SK-MEL-5 (cell line): ENCODE measurements at places on chromosomes 2 and 18.
A peak's percentile ranks its signal among the peaks of the same experiment; 100 is the strongest.

GRCh38 chr2:119206201-119206600 lies 17.4 kb upstream of the STEAP3 start:
- no peak for DNase-seq

DNA sequence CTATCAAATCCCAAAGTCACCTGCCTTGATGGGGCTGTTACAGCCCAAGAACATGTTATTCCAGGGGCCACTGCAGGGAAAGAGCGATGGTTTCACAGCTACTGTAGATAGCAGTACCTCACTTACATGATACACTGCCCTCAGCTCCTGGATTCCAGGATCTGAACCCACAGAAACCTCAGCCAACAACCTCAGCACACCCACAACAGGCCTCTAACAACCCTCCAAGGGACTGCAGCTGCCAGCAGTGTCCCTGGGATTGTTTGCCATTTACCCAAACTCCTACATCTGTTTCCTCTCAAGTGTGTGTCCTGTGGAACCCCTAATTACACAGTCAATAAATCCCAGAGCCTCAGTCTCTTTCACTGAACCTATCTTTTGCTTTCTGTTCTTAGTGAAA lies 28.2 kb downstream of the OSBPL1A start:
- DNase-seq: no peak

- no peak for DNase-seq
Observed at GRCh38 chr2:222871291-222871690, 10.5 kb downstream of the ACSL3 start.

GRCh38 chr2:120231564-120231973 lies 8.4 kb upstream of the TMEM185B start:
- no peak for DNase-seq

GRCh38 chr18:23929362-23929930 lies 85.1 kb upstream of the TTC39C start:
- no peak for DNase-seq

DNA sequence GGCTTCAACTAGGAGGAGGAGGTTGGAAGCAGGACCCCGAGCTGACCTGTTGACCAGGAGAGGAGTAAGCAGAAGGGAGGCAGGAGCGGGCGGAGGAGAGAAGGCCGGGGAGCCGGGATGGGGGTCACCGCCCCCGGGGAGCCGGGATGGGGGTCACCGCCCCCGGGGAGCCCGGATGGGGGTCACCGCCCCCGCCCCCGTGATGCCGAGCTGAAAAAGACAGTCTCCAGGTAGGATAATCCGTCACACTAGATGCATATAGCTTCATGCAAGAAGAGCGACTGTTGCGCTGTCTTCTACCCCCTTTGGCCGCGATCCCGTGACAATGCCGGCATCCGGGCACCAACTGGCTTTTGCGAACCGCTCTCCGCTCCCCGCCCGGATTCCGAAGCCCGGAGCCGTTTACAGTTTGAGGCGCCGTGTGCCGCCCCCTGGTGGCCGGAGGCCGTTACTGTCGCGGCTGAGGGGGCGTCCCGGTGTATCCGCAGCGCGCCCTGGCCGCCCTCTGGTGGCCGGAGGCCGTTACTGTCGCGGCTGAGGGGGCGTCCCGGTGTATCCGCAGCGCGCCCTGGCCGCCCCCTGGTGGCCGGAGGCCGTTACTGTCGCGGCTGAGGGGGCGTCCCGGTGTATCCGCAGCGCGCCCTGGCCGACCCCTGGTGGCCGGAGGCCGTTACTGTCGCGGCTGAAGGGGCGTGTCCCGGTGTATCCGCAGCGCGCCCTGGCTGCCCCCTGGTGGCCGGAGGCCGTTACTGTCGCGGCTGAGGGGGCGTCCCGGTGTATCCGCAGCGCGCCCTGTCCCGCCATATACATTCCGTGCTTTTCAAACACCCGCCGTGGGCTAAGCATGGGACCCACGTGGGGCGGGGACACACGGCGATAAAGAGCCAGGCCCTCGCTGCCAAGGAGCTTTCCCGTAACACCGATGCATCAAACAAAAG lies 89.6 kb downstream of the ACTR3 start:
- no peak for DNase-seq

DNA sequence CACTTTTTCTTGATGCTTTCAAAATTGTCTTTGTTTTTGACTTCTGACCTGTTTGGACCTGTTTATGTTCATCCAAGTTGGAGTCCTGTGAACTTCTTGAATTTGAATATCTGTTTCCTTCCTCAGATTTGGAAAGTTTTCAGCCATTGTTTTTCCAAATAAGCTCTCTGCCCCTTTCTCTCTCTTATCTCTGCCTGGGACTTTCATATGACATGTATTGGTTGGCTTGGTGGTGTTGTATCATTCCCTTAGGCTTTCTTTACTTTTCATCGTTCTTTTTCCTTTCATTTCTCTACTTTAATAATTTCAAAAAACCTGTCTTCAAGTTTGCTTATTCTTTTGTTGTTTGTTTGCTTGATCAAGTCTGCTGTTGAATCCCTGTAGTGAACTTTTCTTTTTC lies 60.1 kb upstream of the LDLRAD4 start:
- DNase-seq: no peak

GRCh38 chr2:75640621-75641121 lies 5.9 kb upstream of the MRPL19 start:
- DNase-seq: peak; percentile 87

DNA sequence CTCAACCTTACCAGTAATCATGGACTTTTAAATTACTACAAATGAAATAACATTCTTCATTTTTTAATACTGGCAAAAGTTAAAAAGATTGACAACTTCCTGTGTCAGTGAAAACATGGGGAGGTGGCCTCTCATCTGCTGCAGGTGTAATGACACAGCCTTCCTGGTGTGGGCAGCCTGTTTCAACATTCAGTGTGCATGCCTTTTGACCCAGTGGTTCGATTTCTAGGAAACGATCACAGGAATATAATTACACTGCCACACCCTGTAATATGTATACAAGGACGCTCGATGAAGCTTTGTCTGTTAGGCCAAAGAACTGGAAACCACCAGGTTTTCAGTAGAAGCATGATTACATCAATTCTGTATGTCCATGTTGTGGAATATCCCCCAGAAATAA lies 68.7 kb downstream of the MTHFD2 start:
- peak; percentile 46 for DNase-seq

DNA sequence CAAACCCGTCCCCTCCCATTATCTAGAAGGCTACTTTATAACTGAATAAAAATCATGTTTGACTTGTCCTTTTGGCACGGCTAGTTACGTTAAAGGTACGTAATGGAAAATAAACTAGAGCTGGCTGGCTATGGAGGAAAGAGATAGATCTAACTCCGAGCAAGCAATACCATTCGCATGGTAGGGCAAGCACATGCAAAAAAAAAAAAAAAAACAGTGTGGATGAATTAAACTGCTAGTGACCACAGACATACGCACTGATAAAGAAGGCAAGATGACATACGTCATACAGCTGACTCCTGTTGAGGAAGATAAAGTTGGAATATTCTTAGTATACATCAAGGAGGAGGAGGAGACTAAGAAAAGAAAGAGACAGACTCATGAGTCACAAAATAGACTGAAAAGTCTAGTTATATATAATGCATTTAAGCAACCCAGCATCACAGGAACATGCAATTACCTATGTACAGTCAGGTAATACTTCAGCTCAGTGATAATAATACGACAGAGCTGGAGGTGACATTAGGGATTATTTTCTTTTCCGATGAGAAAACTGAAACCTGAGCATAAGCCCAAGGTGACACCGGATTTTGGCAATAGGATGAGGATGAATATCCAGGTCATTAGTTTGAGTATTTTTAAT lies 37.9 kb upstream of the NARS1 start:
- no peak for DNase-seq

DNA sequence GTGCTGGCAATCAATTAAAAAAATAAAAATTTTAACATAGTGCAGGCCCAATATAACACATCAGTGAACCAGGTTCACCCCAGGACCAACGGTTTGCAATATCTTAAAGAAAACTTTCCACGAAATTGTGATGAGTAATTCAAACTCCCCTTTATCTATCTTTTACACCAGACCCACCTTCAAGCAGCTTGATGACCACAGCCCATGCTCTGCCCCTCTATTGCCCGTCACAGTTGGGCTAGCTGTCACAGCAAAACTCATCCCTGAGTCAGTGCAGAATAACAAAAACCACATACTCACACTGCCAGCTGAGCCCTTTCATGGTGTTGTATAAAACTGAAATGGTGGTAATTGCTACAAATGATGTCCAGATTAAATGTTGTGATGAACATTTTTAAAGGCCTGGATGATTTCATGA lies 112.5 kb upstream of the CREB1 start:
- DNase-seq: no peak

- DNase-seq: no peak
Observed at GRCh38 chr2:237546040-237546875, 20.1 kb upstream of the PRLH start.

DNA sequence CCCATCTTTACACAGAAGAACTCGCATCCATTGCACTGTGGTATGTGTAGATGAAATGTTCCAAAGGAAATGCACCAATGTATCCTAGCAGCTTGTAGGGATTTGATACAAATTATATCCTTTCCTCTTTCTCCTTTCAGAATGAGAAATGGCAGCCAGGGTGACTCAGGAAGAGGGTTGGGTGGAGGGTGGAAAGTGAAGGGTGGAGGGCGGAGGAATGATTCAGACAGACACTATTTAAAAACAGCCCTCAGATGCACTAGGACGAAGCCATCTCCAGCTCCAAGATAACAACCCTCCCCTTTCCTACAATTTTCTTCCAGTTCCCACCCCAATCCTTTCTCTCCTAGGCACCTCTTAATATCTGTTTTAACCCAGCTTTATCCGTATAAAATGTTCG lies 96.2 kb upstream of the STK39 start:
- DNase-seq: no peak

DNA sequence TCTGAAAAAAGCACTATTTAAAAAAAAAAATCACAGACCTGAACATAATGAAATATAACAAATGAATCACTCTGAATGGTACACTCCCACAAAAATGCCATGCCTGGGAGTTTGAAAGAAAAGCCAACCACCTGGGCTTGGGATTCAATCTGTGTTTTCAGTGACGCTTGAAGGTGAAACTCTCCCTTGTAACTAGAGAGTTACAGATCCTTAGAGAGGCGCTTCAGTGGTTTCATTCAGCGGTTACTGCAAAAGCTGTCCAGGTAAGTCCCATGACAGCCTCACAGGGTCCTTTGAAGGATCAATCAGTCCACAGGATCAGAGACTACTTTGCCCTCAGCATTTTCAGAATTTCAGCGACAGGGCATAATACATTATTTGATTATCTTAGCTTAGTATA lies 627.3 kb downstream of the IRS1 start:
- DNase-seq: no peak

DNA sequence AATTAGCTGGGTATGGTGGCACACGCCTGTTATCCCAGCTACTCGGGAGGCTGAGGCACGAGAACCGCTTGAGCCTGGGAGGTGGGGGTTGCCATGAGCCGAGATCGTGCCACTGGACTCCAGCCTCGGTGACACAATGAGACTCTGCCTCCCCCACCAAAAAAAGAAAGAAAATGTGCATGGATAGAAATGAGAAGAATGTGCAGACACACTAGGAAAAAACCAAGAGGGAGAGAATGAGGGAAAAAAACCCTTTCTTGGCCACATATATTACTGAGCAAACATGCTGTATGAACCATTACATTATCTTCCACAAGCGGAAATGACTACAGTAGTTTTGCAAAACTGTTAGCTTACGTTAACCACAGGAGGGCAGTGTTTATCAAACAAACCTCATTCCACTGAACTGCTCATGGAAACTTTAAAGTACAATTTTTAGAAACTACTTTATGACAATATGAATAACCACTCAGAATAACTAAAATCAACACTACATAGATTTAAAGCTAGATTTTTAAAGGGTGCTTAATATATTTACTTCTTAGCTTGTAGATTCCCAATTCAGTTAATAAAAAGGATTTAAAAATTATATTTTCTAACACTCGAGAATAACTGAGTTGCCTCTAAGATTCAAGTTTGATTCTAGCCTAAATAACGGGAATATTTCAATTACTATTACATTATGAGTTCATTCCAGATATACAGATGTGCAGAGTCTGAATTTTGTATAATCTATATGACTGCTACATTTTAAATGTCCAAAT lies 26.4 kb downstream of the ASXL2 start:
- DNase-seq: peak; percentile 86

DNA sequence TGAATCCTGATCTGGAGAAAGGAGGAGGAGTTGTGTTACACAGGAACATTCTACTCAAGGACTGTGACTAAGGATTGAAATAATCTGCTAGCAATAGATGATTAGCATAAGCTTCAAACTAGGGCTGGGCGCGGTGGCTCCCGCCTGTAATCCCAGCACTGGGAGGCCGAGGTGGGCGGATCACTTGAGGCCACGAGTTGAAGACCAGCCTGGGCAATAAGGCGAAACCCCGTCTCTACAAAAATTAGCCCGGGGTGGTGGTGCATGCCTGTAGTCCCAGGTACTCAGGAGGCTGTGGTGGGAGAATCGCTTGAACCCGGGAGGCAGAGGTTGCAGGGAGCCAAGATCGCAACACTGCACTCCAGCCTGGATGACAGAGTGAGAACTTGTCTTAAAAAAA lies 1.5 kb downstream of the TRMT61B start:
- DNase-seq: no peak

GRCh38 chr2:88831071-88831791 lies 139.8 kb downstream of the RPIA start:
- peak; percentile 8 for DNase-seq

DNA sequence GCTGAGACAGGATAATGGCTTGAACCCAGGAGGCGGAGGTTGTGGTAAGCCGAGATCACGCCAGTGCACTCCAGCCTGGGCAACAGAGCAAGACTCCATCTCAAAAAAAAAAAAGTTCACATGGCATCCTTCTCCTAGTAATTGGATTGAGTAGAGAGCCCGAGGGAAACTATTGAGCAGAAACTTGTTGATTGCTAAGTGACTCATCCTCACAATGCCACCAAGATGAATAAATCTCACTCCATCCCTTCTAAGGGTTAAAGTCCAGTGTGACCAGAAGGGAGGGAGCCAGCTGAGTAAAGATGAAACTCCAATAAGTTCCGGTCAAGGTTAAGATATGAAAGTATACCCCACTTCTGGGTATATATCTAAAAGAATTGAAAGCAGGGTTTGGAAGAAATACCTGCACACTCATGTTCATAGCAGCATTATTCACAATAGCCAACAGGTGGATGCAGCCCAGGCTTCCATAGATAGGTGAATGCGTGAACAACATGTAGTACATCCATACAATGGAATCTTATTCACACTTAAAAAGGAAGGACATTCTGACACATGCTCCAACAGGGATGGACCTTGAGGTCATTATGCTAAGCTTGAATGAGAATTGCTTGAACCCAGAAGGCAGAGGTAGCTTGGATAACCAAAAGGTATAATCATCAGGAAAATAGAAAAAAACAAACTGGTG lies 13.0 kb upstream of the FHL2 start:
- DNase-seq: no peak

DNA sequence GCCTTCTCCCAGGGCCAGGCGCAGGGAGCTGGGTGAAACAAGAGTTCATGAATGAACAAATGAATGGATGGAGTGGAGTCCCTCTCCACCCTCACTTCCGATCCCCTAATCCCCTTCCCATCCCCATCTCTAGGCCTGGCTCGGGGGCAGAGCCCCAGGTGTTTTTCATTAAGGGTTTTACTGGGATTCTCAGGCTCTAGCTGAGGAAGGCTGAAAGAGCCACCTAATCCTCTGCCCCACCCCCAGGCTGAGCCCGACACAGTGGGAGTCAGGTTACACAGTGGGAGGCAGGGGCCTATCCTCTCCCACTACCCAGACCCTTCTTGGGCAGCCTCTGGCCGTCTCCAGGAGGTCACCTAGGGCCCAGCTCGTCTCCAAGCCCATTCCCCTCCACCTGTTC lies 36.1 kb downstream of the SDC1 start:
- no peak for DNase-seq

GRCh38 chr2:74045454-74045853 lies 60.7 kb downstream of the TET3 start:
- DNase-seq: no peak
